Ammon's horn (tissue), 1 donor: ENCODE measurements at places on chromosomes 7 and 10.

DNA sequence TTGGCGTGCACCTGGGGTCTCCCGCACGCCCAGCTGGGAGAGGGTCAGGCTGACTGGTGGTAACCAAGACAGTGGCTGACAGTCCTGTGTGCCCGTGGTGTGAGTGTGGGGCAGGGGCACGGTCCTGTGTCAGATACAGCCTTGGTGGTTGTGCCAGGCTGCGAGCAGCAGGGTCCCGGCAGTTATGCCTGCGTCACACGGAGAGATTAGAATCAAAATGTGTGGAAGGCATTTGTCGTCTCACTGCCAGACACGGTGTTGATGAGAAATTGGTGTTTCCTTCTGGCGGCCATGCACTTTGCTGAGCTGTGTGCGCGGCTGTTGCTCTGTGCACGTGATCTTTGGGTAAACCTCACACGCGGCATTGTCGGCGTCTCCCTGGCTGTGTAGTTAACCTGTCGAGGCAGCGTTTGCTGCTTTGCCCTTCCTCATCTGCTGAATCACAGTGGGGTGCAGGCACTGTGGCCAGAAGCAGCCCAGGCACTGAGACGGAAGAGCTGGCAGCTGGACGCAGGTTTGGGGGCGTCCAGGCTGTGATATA, 87.7 kb downstream of the NKX6-2 start:
- DNase-seq = peak; percentile 1

- DNase-seq = no peak
Observed at GRCh38 chr10:91103384-91104192, 116.9 kb upstream of the PCGF5 start.

DNA sequence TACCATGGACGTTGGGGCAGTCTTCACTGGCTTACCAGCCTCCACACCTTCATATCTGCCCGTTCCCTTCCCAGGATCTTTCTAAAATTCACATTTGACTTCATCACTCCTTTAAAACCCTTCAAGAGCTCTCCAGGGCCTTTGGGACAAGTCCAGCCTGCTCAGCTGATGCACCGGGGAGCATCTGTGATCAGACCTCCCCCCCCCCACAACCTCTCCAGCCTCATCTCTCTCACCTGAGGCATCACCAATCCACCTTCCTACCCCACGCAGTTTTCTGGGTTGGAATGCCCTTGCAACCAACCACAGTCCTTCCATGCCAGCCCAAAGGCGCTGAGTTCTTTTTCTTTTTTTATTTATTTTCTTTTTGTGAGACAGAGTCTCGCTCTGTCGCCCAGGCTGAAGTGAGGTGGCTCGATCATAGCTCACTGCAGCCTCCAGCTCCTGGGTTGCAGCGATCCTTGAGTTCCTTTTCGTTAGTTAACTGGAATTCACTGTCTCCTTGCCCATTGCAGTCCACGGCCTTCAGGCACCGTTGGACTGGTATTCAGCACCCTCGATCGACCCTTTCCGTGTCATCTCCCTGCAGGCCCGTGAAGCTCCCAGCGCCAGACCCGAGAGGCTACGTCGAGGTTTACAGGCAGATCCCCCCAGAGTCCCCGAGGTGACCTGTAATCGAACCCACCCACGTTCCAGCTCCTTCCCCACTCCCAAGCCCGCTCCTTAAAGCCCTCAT, 654 bp downstream of the ALKBH4 start:
- DNase-seq = no peak

GRCh38 chr7:14504134-14504533, 398.4 kb downstream of the DGKB start:
- peak; percentile 73 for DNase-seq

GRCh38 chr10:13928451-13928850, 341.7 kb downstream of the PRPF18 start:
- DNase-seq = no peak

- DNase-seq = no peak
Observed at GRCh38 chr7:41835976-41836530, 133.2 kb upstream of the INHBA start.

DNA sequence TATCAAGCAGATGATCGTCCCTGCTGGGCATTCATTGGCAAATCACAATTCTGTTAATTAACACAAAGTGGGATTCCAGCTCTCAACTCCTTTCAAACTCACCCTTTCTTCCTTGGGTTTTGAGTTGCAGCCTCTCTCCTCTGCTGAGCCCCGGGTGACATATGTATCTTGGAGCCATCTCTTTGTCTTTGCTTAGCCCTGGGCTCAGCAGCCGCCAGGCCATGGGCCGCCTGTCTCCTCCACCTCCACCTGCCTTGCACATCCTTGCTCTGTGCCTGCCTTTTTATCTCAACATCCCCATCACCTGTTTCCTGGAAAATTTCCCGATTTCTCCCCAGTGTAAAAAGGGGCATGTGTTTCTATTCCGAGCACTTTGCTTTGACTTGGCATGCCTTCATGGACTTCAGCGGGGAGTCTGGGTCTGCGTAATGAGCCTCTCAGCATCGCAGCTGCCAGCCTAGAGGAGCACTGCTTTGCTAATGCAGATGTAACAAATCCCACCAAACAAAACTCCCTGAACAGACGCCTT, 141.3 kb upstream of the AGK start:
- DNase-seq = peak; percentile 64

- no peak for DNase-seq
Observed at GRCh38 chr7:68203251-68203650, 1206.6 kb downstream of the TYW1 start.

DNA sequence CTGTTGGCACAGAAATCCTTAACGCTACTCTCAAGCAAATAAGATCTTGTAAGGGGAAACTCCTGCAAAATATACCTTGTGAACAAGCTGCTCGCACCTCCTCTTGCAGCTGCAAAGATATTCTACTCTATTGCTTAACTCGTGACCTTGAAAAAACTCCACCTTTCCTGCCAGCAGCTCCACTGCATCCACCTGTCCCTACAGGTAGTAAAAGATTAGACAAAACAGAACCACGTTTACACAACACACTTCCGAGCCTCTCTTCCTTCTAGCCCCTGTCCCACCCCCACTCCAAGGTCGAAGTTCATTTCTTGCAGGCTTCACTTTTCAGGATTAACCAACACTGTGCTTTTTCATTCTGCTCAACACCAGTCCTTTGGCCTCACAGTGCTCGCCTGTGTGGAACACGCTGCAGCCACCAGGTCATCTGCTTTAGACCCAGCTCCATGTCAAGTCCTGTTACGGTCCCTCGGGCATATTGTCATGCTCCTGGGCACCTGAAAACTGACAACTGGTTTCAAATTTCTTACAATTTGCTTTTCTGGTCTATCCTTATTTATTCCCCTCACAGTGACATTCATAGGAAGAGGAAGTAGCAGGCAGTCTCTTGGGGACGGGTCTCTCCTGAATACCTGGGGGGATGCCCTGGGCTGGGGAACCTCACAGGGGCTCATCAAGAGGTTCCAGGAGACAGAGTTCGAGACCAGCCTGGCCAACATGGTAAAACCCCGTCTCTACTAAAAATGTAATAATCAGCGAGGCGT, 165.8 kb upstream of the KLF14 start:
- DNase-seq = no peak

DNA sequence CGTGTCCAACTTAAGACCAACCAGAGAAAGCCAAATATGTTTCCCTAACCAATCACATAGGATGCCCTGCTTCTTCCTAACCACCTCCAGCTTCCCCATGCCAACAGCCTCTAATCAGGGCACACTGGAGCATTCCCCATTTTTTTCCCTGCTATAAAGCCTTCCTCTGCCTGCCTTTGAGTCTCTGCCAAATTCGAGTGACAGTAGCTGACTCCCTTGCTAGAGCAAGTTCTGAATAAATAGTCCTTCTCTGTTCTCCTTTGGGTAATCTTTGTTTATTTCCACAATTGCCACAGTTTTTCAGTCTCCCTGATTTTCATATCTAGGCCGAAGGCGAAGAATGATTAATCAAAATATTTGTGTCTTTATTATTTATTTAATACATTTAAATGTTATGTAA, 96.7 kb downstream of the ANLN start:
- DNase-seq = peak; percentile 57

DNA sequence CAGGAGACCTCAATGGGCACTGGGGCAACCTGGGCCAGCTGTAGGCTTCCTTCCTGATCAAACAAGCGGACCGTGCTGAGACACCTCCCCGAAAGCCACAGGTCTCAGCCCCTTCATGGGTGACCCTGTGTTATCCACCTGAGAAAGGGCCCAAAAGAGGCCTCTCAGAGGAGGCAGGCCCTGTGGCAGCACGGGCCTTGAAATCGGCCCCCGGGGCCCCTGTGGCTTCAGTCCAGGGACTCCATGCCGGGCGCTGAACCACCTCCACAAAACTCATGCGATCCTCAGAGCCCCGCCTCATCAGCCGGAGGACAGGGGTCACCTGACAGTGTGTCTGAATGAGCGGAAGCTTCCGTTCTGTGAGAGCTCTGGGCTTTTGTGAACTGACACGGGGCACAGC, 307.1 kb downstream of the PAXIP1 start:
- no peak for DNase-seq

GRCh38 chr10:14556285-14556956, 218.3 kb downstream of the FAM107B start:
- peak; percentile 52 for DNase-seq

- DNase-seq = no peak
Observed at GRCh38 chr10:43226441-43226840, 40.4 kb downstream of the RASGEF1A start.

- DNase-seq = no peak
Observed at GRCh38 chr10:49761201-49761788, 828 bp downstream of the OGDHL start.

DNA sequence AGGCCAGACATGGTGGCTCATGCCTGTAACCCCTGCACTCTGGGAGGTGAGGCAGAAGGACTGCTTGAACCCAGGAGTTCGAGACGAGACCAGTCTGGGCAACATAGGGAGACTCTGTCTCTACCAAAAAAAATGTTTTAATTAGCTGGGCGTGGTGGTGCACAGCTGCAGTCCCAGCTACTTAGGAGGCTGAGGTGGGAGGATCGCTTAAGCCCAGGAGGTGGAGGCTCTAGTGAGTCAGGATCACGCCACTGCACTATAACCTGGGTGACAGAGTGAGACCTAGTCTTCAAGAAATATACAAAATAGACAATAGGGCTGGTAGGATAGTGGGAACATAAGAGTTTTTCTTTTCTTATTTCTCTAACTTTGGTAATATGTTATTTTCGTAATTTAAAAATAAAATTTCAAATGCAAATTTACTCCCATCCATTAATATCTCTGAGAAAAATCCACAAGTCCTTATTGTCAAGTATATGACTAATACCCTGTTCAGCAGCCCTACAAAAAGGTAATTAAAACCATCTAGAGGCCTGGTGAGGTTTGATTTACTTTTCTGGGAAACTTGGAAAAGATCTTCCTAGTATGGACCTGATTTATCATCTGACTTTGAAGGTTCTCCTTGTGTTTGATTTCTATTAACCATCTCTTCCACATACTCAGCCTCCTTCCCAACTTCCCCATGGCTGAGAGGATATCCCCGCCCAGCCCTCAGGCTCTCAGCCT, 50.0 kb downstream of the CREB3L2 start:
- no peak for DNase-seq

DNA sequence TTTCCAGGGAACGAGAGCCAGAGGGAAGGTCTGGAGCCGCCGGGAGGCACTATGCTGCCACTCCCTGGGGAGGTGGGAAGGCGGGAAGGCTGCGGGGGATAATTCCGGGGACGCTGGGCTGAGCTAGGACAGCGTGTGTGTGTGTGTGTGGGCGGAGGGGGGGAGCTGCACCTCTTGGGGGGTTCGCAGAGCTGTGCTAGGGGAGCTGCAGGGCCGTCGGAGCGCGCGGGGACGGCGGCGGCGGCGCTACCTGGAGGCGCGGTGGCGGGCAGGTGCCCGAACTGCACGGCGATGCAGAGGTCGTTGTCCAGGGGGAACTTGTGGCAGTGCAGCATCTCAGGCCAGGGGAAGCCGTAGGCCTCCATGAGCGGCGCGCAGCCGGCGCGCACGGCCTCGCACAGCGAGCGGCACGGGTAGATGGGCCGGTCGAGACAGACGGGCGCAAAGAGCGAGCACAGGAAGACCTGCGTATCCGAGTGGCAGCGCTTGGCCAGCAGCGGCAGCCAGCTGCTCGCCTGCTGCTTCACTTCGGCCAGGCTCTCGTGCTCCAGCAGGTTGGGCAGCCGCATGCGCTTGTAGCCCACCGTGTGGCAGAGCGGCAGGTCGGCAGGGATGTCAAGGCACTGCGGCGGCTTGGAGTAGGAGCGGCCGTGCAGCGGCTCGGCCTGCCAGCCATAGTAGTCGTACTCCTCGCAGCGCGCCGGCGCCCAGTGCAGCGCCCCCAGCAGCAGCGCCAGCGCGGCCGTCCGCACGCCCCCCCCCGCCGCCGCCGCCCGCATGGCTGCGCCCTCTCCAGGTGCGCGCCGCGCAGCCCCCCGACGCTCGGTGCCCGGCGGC, 526 bp downstream of the SFRP5 start:
- no peak for DNase-seq

GRCh38 chr7:140417456-140418155, 13.7 kb downstream of the RAB19 start:
- no peak for DNase-seq

DNA sequence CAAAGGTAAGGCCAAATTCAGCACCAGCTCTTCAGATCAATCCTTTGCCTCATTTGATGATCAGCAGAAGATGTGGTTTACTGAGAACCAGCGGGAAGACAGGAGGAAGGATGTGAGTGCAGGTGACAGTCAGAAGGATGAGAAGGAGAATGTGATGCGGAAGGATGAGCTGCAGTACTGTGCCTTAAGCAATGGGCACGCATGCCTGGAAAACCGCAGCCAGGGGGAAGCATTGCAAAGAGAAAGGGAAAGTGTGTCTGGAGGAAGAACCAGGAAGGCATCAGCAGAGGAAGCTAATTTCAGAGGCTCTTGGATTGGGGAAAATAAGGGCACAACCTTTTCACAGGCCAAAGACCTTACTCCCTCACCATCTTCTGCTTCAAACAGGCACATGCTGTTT, 25.7 kb downstream of the C10orf71 start:
- no peak for DNase-seq

DNA sequence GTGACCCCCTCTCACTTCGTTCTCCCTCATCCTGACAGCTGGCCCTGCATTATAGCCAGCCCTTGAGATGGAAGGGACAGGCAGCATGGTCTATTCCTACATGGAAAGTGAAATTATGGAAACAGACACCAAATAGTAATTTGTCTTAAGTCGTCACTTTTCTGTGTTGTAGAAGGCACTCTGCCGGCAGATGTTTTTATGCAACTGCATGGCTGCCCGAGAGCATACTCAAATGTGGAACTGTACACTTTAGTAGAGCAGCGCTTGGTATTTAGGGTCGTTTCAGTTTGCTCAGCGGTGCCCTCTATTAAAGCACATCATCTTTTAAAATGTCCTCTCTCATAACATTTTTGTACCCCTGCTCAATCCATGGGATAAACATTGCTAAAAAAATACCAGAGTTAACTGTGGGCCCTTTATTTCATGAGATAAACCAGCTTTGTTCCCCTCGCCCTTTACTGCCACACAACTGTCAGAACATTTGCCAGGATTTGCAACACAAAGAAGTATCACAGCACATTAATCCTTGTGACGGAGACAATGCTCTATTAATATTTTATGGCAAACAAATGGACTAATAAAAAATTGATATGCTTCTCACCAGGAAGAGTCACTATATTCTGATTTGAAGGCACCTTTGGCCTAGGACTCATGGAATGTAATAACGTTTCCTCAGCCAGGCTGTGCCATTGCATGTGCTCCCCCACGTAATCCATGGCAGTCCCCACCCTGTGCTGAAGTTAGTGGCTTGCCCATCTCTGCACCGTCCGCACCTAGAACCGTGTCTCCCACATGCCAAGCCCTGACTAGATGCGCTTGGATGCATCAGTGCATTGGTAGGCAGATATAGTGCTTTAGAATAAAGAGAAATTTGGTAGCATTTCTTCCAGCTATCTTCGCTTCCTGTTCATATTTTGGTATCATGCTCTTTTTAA, 221.3 kb downstream of the PAXIP1 start:
- DNase-seq = peak; percentile 87
